H54 (cell line): ENCODE measurements at places on chromosomes 5 and 9.

GRCh38 chr5:36457511-36458270 is 148.7 kb upstream of the SLC1A3 start:
- no peak for DNase-seq

DNA sequence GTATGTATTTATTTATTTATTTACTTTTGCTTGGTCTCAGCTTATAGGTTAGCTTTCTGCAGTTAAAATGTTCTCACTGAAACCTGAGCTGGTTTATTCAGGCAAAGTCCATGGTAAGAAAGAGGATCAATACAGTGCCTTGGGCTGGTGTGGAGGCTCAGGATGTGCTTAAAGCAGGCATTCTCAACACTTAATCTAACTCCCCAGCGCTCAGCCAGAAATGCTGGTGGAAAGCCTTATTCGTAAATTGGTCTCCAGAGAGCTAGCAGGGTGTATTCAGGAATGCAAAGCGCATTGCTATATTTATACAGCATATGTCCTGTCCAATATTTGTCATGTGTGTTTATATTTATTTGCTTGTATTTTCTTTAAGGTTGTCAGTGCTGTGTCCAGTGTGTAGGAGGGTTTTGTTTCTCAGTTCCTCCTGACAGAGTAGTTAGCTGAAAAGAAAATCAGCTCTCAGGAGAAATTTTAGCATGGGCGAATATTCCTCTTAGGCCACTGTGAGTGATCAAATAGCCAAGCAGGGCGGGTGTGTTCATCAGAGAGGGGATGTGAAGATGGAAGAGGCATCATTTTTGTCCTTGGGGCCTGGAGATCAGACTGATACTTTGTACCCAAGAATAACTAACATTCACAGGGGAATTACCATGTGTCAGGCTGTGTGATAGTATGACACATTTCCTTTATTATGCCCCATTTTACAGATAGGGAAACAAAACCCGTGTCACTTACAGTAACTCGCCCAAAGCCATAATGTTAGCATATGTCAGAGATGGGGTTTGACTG is 65.8 kb downstream of the DOCK2 start:
- no peak for DNase-seq

DNA sequence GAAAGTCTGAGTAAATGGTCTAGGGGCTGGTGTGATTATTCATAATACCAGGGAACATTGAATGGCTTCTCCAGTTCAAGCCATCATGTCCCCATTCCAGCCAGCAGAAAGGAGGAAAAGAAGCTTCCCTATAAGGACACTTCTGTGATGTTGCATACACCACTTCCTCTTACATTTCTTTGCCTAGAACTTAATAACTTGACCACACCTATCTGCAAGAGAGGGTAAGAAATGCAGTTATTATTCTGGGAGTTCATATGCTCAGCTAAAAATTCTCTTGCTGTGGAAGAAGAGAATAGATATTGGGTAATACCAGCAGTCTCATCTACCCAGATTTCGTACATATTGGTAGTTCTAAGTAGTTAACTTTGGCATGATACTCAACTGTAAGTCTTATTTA is 166.1 kb downstream of the SLC28A3 start:
- DNase-seq, result no peak

GRCh38 chr9:91162784-91163443 is 198.8 kb downstream of the AUH start:
- no peak for DNase-seq

GRCh38 chr9:89405826-89406225 is 87.5 kb downstream of the SECISBP2 start:
- DNase-seq, result no peak

- peak; percentile 5 for DNase-seq
Observed at GRCh38 chr5:145362266-145362665, 472.9 kb downstream of the PRELID2 start.

DNA sequence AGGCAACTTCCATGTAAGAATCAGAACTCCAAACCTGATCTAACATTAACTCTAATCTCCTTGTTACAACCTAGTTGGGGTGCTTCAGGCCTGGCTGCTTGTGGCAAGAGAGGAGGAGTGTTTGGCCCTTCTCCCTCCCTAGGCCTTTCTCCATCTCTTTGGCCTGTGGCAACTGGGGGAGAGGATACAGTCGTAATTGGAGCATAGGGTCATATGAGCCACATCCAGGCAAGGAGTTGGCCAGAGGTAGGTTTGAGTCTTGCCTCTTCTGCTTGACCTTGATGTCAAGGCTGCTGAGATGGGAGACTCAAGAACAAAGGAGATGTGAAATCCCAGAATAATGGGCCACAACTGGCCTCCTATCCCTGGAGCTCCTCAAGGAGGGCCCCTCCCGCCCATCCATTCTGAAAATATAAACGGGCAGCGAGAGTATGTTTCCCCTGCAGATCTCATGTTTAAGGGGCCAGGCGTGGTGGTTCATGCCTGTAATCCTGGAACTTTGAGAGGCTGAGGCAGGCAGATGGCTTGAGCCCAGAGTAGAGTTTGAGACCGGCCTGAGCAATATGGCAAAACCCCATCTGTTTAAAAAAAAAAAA is 59.3 kb upstream of the ANGPTL2 start:
- no peak for DNase-seq
